ENCODE measurements at places on chromosomes 4 and X.

DNA sequence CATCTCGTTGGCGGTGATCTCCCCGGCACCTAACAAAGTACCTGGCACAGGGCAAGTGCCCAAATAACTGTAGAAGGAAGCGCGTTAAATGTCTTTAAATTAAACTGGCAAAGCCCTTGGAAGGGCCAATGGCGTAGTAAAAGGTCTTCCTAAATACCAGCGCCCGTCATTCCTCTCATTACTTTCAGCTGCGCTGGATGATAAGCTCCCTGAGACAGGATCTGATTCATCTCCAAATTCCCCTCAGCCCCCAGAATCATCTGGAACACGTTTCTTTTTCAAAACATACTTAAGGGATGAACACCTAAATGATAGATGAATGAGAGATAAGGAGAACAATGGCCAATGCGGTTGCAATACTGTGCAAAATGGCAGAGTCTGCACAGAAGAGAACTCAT is 95.1 kb downstream of the AFAP1 start:
- no peak for DNase-seq

DNA sequence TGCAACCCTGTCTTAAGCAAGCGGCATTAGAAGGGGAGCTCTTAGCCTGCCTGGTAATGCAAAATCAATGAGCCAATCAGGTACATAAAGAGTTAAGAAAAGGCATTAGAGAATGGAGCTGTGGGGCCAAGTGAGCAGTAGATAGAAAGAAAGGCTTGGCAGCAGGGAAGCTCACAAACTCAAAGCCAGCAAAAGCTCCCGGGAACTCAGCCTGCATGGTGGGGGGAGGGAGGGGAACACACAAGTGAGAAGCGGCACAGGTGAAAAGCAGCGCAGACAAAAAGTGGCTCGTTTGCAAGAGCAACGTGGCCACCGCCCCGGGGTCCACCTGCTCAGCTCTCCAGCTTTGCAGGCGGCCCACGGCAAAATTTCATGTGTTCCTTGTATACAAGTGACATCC is 818.5 kb downstream of the FAM133A start:
- no peak for DNase-seq

DNA sequence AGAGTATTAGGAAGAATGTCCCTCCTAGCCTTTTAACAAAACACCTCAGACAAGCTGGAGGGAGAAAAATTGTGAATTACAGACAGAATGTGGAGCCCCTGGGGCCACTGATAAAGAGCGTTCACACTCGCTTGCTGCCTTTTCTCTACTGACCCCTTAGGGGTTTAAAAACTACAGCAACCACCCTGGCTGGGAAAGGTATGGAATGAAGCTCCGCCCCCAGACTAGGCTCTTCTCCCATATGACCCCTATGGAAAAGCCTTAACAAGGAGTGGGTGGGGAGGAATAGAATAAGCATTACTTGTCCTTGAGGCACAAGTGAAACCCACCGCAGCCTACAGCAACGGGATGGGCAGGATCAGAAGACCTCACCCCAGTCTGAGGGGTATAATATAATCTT is 26.3 kb downstream of the ANKRD50 start:
- no peak for DNase-seq

- DNase-seq = no peak
Observed at GRCh38 chrX:46841346-46841745, 4.5 kb downstream of the RP2 start.

DNA sequence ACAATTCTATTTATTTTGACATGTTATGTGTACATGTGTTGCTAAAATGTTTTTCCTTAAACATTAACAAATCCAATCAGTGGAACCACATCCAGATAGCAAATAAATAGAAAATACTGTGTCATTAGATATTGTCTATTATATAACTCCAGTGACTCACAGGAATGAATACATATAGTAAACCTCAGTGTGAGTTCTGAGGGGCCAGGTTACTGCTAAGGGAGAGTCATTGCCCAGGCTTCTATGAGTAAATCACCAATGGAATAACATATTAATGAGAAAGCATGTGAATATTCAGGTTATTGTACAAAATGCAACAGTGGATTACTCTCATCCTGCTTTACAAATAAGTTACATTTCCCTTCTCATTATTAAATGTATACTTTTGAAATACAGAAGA is 27.2 kb downstream of the TACR3 start:
- DNase-seq = no peak
